ENCODE measurements at places on chromosomes 5 and 9. TPM values are rescaled to one million over a fixed set of nuclear protein-coding genes. Genes with fewer than 3 reads are reported as not detected.

GRCh38 chr9:13412331-13412730 is 132.8 kb upstream of the MPDZ start:
- DNase-seq: no peak

- no peak for DNase-seq
Measured at GRCh38 chr9:36204906-36205547, 14.3 kb downstream of the CLTA start.

DNA sequence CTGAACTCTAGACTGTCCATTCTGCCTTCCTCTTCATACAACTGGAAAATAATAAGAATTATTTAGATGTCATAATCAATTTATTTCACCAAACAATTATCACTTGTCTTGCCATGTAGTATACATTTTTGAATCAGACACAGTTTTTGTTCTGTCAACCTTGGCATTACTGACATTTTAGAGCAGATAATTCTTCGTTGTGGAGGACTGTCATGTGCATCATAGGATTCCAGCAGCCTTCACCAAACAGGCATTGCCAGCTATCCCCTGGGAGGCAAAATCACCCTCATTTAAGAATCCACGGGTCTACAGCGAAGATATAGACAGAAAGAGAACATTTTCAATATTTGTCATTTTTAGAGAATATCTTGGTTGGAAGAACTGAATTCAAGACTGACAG is 293.9 kb downstream of the KDM4C start:
- DNase-seq: no peak

GRCh38 chr5:142324871-142325724 is at the start of gene SPRY4:
SPRY4 (minus strand) TSS chr5:142325021; CDS start chr5:142315108, 9,913 bp downstream.
- DNase-seq: peak; percentile 97

The FUT7 gene
- polyA plus RNA-seq: not detected

Data from AG04450 (cell line).